LoVo (cell line): ENCODE measurements at places on chromosomes 6 and 20.

GRCh38 chr6:30067460-30068139 lies 602 bp downstream of the PPP1R11 start:
- no peak for DNase-seq

DNA sequence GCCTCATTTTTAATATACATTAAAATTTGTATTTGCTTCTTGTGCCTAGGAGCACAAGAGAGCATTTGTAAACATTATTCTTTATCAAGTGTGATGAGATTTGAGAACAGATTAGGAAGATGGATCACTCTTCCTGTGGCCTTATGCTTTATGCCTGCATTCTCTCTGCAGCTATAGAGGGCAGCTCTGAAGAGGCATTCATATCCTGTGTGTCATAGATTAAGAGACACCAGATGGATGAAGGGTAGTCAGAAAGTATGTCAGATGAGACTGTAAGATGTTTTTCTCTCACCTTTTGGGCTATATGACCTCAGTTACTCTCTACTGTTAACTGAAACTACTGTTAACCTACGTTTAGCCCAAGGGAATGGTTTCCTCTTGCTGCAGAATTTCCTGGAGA lies 61.4 kb downstream of the DNAH8 start:
- DNase-seq: no peak

DNA sequence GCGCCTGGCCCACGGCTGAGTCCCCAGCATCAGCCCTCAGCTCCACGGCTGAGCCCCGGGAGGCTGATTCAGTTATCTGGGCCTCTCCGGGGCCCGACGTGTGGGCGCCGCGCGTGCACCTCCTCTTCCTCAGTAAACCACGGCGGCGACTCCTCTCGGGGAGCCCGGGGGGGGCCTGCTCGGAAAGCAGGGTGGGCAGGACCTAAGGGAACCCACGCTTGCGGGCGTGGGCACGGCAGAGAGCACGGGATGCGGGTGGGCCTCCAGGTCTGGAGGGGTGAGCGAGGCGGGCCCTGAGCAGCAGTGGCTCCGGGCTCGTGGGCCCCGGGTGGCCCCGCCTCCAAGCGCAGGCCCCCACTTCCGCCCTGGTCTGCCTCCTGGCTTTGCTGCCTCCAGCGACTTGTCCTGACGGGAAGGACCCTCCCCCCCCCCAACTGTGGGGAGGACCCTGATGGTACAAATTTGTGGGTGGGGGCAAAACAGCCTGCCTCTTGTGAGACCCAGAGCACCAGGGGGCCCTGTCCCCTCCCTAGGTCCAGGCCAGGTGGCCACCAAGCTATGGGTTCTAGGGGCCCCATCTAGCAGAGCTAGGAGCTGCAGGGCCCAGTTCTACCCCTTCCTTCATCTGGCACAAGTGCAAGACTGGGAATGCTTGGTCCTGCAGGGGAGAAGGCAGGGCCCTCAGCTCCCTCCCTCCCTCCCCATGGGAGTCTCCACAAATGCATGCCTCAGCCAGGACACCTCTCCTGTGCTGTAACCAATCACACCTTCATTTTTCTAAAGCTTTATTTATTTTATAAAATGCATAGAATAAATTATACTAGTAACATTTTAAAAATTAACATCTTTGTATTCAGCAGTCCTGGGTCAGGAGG lies 16.9 kb downstream of the UCKL1 start:
- no peak for DNase-seq

DNA sequence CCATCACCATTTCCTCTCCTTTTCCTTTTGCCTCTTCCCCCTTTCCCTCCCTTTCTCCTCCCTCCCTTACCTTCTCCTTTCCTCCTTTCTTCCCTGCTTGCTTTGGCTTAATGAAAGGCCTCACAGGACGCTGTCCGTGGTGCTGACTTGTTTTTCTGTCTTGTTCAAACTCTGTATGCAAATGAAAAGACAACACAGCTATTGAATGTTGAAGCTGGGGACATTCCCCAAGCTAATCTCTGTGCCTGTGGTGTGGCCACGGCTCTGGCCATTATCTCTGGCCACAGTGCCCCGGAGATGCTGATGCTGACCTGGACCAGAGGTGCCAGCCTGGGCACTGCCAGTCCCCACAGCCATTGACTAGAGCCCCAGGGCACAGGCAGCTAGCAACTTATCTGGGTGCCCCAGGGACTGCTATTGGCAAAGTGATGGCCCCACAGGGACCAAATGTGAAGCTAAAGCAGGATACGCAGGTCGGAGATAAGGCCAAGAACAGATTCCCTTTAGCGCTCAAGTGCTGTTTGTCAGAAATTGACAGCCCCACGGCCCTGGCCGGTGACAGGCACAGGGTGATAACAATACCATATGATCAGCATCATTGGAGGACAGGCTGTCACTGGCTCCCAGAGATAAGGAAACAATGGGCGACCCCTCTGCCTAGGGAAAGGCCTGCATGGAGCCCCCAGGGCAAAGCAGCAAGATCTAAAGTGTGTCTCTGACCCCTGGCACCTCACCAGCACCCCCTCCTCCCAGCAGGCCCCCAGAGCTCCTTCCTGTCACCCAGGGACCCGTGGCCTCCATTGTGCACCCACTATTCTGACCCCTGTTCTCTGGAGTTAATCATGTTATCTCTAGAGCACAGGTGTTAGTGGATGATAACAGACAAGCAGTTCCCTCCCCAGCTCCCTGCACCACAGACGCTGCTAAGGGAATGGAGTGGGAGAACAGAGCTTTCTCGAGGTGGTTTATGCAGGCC lies 31.6 kb upstream of the SLC32A1 start:
- peak; percentile 63 for DNase-seq

DNA sequence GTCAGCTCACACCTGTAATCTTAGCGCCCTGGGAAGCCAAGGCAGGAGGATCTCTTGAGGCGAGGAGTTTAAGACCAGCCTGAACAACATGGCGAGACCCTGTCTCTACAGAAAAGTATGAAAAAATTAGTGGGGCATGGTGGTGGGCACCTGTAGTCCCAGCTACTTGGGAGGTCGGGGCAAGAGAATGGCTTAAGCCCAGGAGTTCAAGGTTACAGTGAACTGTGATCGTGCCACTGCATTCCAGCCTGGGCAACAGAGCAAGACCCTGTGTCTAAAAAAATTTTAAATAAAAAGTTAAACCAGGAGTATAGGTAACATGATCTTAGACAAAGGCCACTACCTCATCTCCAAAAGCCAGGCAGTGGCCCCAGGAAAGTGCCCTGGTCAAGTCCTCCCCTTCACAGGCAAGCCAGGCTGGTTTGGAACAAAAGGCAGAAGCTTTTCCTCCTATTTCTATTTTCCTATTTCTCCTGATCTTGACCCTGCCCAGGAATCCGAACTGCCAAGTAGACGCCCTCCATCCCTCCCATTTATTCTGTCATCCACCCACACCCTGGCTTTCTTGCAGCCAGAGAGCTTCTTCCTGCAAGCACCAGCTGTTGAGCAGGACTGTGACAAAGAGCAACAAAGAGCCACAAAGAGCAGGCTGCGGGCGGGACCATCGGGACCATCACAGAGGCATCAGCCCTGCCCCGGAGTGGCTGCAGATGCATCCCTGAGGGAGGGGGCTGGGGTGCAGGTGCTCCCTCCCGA lies 149.9 kb upstream of the AFDN start:
- no peak for DNase-seq
